RCC 7860 (cell line): ENCODE measurements at places on chromosomes 5 and 9.

DNA sequence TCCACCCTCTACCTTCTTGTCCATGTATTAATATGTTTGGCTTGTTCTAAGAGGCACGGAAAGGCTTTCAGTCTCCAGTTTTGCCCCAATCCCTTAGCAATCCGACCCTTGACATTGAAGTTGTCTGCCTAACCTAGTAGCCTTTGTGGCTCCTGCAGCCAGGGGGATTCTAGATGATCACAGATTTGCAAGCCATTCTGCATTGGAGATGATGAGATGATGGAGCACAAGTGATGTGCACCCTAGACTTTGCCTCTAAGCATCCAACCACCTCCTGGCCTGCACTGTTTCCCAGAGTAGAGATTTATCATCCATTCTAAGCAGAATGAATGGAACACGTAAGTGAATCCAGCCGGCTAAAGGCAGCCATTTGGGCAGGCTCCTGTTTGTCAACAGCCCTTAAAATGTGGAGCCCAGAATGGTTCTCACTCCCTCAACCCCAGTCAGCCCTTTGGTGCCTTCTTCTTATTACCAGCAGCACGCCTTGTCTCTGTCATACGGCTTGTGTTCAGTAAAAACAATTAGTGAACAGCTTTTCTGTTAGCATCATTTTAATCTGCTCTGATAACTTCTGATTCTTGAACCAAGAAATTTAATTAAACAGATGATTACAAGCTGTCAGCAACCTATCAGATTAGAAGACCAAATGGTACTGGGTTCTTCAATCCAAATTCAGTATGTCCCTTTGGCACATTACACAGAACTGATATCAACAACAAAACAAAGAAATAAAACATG is 5.7 kb upstream of the TRAF1 start:
- DNase-seq, result no peak

DNA sequence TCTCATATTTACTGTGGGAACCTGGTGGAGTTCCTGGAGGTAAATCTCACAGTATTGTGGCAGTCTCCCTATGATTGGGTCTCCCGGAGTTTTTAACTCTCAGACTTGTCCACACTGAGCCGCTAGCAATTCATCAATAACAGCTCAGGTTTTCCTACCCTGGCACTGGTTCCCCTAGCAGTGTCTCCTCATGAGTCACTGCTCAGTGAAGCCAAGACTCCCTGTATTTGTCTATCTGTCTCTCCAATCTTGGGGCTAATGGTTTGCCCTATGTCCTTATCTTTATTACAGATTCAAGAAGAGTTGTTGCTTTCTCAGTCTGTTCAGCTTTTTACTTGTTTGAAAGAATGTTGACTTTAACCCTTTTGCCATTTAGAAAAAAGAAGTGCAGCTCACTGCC is 176.7 kb upstream of the FGF10 start:
- no peak for DNase-seq

- no peak for DNase-seq
Measured at GRCh38 chr9:1707291-1707690, 307.9 kb upstream of the SMARCA2 start.

- DNase-seq, result no peak
Measured at GRCh38 chr9:137373611-137373980, 49.4 kb downstream of the EXD3 start.

- DNase-seq, result no peak
Measured at GRCh38 chr9:105233873-105234272, 10.6 kb upstream of the SLC44A1 start.

DNA sequence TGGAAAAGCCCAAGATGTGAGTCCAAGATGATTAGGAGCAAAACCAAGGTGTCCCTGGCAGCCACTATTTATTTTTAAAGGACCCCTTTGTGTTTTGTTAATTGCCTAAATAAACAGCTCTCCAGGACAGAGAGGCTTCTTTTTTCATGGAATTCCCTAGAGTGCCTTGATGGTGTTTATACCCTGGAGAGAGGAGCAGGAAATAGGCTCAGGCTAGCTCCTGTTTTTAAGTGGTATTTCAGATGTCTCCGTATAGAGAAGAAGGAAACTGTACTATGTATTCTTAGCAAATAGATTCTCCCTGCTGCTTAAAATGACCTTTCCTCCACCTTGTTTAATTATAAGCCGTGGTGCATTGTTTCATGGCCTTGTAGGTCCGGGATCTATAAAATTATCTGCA is 292.4 kb downstream of the CD180 start:
- no peak for DNase-seq

DNA sequence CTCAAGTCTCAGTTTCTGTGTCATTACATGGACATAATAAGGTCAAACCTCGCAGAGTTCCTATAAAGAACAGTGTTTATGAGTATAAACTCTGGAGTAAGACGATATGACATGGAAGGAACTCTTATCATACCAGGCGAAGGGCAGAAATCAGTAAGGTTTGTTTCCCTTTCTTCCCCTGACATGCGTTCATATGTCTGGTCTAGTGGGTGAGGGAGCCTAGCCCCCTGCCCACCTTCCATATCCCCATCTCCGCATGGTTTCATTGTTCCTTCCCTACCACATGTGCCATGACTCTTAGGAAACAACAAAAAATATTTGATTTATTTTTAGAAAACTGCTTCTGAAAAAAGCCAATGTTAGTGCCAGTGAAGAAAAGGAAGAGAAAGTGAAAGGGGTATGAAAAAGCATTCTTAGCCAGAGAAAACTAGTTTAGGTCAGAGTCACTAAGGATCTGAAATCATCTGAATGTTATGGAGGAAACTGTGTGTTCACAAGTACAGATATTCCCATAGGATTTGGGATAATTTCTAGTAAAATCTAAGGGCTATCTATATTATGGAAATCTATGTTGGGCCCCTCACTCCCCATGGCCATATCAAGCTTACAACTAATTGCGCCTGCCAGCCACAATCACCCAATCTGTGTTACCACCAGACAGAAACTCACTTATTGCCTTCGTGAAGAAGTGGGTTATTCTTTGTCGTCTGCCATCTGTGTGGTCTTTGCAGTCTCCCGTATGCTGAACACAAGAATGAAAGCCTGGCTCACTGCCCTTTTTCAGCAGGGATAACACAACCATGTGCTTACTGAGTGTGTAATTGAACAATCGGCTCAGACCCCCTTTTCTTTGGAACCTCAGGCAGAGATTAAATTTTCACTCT is 19.9 kb upstream of the HMHB1 start:
- no peak for DNase-seq

- DNase-seq, result no peak
Measured at GRCh38 chr9:83754383-83754977, 46.7 kb upstream of the UBQLN1 start.

DNA sequence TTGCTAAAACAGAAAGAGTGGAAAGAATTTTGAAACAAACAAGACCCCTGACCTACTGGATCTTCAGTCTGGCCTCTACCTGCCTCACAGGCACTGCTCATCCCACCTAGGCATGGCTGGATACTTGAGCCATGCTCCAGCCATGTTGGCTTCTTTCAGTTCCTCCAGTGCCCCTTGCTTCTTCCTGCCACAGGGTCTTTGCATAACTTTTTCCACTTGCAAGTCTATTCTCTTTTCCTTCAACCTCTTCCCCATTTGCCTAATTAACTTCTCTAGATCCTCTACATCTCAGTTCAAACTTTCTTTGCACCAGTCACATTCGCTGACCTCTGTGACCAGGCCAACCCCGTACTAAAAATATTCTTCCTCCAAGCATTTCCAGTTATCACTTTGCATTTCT is 50.4 kb downstream of the STARD4 start:
- no peak for DNase-seq

DNA sequence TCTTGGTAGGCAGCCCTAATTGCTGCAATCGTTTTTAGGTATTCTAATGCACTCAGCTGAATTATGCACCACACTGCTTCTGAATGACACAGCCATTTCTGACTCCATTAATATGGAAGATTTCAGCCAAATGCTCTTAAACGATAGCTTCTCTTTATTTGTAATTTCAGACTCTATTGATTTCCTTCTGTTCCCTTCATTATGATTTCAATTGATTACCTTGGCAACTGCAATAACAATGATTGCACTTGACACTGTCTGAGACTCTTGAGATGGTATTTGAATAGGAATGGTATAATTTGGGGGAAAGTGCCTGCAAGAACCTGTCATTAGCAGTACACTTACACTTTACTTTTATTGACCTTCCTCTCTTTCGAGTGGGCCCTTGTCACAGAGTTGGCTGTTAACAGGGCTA is 296.1 kb upstream of the DMAC1 start:
- no peak for DNase-seq

DNA sequence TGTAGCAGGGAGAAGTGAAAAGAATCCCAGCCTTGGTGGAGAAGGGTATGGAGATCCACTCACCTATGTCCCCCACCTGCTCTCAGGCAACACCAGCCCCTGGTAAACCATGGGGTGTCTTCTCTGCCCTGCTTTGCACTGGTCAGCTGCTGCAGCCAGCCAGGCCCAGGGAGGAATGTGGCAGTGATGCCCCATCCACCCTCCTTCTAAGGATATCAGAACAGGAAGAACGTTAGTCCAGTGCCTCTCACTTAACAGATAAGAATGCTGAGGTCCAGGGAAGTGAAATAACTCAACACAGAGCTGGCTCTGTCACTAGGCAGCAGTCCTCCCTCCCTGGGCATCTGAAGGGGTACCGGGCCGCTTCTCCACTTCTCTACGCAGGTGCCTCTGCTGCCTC is 9.7 kb upstream of the PPIC start:
- DNase-seq, result no peak

- DNase-seq, result peak; percentile 76
Measured at GRCh38 chr5:74232276-74232675, 408.3 kb downstream of the ENC1 start.

- DNase-seq, result no peak
Measured at GRCh38 chr5:23007236-23007635, 154.1 kb upstream of the CDH12 start.
